ENCODE measurements at places on chromosomes 3 and 15.
A peak's percentile ranks its signal among the peaks of the same experiment; 100 is the strongest.

GRCh38 chr15:100595964-100596363 is 6.0 kb downstream of the LINS1 start:
- no peak for DNase-seq

DNA sequence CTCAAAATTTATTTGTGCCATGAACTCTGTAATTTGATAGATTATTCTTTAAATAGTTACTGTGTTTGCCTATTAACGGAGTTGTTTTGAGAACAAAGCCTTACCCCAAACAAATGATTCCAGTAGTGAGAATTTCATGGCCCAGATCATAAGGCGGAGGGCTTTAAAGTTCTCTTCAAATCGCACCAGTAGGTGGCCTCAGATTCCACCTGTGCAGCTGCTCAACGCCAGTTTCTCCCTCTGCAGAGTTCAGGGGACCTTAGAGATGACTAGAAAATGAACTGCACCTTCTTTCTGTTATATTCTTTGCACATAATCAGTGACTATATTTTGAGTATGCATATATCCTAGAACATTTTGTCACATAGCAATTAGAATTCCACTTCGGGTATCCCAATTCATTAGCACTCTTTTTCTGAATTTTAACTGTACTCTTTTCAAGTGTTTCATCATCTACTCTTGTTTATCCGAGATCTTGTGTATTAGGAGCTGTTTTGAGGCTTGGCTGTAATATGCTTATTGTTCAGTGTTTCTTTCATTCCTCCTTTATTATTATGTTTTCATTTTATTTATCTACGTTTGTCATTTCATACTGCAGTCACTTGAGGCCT is 232.6 kb upstream of the CHRM5 start:
- peak; percentile 58 for DNase-seq

DNA sequence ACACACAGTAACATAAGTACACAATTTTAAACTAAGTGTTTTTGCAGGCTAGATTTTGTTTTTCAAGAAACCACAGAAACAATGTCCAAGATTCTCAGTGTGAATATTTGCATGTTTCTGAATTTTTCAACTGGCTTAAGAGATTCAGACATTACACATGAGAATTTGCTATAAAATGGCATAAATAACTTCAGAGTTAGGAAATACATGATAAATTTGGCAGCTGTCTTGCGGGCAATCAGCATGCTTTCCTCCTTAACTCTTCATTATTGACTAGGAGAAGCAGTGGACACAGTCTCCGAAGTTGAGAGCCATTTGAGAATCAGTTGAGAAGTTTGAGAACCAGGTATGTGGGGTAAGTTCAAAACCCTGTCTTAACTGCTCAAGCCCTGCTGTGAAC is 625.6 kb upstream of the SGO1 start:
- DNase-seq = no peak

DNA sequence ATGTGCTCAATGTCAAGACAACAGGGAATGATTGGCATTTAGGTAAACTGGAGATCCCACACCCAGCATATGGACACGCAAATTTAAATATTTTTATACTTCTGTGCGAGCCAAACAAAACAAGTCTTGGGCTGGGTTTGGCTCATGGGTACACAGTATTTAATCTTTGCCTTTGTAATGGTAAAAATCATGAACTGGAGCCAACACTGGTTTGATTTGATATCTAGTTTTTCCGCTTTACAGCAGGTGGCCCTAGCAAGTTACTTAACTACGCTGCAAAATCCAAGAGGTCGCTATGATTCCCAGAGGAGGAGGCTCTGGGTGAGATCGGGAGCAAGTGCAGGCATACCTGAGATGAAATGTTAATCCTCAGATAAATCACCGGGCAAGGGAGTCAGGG is 207.9 kb upstream of the SATB1 start:
- DNase-seq = no peak

- DNase-seq = no peak
Measured at GRCh38 chr15:59268852-59269407, 62.3 kb downstream of the LDHAL6B start.

- no peak for DNase-seq
Measured at GRCh38 chr3:51987568-51987967, 4.2 kb downstream of the ACY1 start.

GRCh38 chr15:80854104-80854503 is 74.9 kb downstream of the CEMIP start:
- DNase-seq = no peak

DNA sequence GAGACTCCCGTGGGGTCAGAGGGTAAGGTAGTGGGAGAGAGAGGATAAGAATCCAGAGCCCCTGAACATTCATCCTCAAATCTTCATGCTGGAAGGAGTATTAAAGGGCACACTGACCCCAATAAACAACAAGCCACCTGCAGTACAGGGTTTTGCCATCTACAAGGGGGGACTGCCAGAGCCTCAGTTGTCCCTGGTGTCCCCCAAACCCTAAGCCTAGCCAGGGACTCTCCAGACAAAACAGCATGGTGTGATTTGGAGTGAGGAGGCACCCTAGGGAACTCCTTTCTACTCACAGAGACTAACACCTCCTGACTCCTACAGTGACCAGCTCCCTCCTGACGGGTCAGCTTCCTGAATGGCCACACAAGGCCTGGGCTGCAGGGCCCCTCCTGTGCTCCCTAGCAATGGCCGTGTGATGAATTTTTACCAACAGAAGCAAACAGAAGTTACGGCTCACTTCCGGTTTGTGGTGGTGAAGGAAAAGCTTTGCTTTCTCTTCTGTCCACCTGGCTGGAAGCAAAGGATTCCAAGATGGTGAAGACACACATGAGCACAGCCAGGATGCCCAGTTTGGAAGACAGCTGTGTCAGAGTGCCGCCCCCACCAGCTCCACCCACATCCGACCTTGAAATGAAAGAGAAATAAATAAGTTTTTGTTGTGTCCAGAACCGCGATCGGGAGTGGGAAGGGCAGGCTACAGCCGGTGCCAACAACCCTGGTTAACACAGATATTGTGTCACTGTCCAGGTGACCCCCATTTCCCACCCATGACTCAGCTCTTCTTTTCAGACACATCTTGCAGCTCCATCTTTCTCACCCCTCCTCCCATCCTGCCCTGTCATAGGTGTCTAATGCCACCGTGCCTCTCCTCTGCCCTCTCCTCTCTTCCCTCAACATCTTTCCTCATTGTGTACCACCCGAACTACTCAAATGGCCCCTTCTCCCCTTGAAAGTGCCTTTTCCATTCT is 69.6 kb upstream of the ATP13A3 start:
- DNase-seq = peak; percentile 57

DNA sequence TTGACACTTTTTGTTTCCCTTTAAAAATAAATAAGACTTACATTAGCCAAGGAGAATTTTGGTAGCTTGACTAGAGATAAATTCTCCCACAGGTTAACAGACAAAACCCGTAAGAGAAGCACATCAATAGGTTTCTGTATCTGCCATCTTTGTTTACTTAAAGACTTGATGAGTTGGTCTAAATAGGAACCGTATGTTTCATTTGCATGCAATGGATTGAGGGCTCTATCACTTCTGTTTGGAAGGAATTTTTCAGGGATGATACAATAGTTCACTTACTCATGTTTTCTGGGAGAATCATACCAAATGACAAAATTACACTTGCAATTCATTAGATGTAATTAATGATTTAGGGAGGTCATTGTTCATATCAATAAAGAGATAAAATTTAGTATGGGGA is 631.5 kb upstream of the NR2F2 start:
- DNase-seq = no peak

DNA sequence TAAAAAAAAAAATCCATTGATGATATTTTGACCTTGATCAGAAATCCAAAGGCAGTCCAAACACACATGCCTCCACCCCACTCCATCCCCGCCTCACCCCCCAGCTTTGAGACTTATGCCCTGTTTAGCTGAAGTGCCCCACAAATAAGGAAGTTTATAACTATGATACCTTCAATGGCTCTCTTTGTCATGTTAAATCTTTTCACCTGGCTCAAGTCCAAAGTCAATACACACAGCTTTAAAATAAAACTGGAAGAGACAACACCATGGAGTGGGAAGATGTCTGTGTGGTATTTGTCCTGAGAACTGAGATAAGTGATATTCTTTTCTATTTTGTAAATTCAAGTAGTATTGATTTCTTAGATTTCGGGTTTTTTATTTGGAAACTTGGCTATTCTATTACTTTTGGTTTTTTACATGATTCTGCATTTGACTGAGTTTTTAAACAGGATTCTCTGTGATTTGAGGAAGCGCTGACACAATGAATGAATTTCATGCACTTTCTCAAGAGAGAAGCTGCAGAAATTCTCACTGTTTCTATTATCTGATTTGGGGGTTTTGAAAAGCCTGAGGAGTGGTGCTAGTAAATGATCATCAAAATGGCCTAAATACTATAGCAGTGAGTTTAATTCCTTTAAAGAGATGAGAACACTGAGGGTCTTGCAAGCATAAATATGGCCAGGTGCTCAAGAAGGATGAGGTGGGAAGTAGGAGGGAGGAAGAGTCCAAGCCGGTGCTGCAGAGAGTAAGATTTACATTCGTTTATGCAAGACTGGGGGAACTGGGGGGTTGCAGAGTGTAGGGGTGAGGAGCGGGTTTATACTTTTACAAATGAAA is 5.2 kb downstream of the FOXB1 start:
- DNase-seq = no peak

DNA sequence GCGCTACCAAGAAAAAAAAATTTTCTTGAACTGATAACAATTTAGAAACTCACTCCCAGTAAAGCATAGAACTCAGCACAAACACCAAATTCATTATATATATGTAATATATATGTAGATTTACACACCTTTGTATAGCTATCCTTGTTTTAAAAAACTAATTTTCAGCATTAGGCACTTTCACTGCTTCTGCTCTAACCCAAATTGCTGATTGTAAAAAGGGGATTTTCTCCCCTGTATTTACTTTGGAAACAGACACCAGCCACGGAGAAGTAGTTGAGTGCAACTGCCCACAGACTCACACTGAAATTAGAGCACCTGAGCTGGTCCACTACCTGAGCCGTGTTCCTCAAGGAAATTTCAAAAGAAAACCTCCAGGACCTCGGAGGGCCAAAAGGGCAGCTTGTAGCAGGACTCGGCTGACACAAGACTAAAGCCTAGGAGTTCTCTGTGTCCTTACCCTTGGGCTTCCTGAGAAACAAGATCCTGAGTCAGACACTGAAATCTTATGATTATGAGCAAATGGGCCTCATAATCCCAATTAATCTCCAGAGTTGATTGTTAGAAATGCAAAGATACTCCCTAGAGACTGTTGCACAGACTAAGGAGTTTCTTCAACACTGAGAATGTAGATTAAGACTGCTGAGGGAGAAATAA is 106.0 kb downstream of the TNIK start:
- no peak for DNase-seq

GRCh38 chr3:24004171-24004938 is 59.3 kb downstream of the NR1D2 start:
- DNase-seq = no peak

DNA sequence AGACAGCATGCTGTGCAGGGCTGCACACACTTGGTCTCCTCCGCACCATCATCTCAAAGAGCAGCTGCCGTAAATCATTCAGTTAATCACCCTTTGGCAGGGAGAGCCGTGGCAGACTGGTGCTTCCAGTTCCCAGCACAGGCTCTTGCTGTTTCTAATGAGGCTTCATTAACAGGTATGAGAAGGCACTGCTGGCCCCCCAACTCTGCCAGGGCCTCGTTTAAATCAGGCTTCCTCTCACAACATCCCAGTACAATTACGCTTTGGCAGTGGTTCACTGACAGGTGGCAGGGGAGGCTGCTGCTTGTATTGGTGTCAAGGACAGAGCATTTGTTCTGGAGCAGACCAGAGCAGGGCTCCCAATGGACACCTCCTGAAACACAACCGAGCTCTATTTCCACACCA is 77.1 kb downstream of the BFSP2 start:
- DNase-seq = no peak

GRCh38 chr15:101115786-101116680 is 135.8 kb downstream of the CHSY1 start:
- DNase-seq = no peak
